Caki2 (cell line): ENCODE measurements at places on chromosomes 5 and 9. TPM values are rescaled to one million over a fixed set of nuclear protein-coding genes. Genes with fewer than 3 reads are reported as not detected.

SETX gene
- total RNA-seq: 8.5 and 10.8 TPM in 2 replicates

FAM193B gene
- 29.2 and 33.6 TPM in 2 replicates for total RNA-seq

DNA sequence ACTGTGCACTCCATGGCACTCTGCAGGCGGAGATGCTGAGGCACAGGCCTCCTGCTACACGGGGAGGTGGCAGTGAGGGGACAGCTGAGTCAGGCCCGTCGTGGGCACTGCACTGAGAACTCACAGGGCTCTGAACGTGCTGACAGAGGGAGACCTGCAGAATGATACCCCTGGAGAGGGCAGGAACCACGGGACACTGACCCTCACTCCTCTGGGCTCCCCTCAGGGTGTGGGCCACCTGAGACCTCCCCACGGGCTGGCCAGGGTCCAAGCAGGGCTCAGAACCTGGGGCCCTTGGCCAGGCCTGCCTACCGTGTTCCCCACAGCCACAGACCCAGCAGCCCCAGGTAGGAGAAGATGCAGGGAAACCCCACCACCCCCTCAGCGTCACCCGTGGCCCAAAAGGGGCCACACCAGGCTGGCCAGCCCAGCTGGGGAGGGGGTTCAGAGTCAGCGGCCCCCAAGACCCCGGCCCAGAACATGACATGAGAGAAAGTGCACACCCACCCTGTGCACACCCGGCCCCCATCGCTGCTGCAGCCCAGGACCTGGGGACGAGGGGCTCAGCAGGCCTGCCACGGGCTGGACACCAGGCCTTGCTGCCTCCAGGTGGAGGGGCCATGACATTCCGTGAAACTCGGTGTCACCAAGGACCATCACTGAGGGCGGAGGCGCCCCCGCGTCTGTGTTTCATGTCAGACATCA lies 30.9 kb downstream of the GLT6D1 start:
- no peak for DNase-seq

DNA sequence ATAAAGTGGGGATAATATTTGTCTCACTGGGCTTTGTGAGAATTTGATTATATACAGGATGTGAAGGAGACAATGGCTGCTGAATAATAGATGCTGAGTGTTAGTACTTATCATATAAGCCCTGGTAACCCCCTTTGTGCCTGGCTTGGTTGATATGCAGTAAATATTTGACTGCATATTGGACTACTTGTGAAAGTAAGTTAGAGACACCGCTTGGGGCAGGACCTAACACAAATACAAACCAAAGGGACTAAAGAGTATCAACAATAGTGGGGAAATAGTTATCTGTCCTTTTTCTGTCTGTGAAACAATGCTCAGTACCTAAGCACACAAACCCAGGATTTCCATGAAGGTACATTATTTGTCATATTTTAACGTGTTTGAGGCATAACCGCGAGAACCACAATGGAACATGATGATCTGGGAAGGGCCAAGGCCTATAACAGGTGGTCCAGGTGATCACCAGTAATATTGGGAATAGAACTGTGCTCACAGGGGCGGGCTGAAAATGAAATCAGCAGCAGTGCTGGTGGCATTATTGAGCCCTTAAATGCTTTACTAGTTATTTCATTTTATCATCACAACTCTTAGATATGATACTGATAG lies 138.2 kb upstream of the SMARCA2 start:
- no peak for DNase-seq
